MV-4-11 (cell line): ENCODE measurements at places on chromosomes 1 and 21.

DNA sequence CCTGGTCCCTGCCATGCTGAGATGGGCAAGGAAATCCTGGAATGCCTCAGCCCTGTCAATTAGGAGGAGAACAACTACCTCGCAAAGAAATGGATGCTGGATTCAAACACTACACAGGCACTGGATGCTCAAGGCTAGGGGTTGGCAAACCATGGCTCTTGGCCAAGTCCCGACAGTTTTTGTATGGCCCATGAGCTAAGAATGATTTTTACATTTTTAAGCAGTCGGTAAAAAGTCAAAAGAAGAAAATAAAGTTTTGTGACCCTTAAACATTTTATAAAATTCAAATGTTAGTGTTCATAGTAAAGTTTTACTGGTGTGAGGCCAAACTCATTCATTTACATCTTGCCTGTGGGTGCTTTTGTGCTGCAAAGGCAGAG, 6.5 kb downstream of the CDK18 start:
- no peak for DNase-seq

- DNase-seq = peak; percentile 97
Observed at GRCh38 chr1:151945725-151946722, 36.7 kb upstream of the THEM4 start.

GRCh38 chr1:21622466-21623315, 46.5 kb downstream of the RAP1GAP start:
- DNase-seq = no peak

DNA sequence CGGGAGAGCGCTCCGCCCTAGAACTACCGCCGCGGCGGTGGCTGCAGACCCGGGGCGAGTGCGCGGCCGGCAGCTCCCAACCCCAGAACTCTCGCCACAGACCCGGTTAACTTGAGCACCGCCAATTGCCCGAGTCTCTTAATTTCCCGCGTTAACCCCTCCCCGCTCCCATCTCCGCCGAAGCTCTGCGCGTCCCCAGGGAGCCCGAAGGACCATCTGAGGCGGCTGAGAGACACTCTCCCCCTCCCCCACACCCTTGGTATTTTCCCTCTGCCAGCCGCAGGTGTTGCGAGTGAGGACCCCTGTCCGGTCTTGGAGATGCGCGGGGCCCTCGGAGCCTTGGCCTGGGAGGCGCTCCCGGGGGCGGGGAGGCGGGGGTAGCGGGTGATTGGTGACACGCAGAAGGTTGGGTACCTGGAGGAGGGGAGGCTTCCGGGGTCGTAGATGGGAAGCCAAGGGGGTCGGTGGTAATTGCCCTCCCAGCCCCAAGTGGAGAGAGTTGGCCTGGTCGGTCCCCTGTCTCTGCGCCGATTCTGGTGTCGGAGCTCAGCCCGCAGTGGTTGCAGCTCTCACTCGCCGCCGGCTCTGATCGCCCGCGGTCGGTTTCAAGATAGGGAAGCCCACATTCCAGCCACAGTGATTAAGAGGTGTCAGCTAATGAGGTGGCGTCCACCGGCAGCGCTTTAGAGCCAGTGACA, 858 bp upstream of the SUSD4 start:
- no peak for DNase-seq

GRCh38 chr1:203307641-203308126, 2.4 kb downstream of the BTG2 start:
- DNase-seq = no peak

- no peak for DNase-seq
Observed at GRCh38 chr1:87958716-87959115, 630.0 kb downstream of the LMO4 start.

- no peak for DNase-seq
Observed at GRCh38 chr1:151807766-151808165, 2.5 kb upstream of the LINGO4 start.

DNA sequence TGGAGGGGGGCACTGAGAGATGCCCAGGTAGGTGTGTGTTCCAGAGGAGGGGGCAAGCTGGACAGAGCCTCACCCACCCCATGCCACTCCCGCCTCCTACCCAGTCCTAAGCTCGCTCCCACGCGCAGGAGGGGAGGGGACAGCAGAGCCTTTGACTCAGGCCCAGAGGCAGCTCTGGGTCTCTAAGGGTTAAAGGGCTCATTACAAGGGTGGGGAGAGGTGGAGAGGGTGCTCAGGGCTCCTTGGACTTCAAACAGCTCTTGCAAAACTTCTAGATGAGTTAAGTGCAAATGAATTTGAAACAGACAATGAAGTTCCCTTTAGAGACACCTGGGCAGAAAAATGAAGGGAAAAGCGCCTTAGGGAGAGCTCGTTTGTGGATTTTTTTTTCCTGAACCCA, 104.2 kb upstream of the CASZ1 start:
- DNase-seq = peak; percentile 49
